ENCODE measurements at places on chromosomes 16 and 17.
A peak's percentile ranks its signal among the peaks of the same experiment; 100 is the strongest.

GRCh38 chr16:65576631-65577030 is 454.8 kb upstream of the CDH11 start:
- no peak for DNase-seq

GRCh38 chr16:61792194-61792909 is 243.9 kb downstream of the CDH8 start:
- no peak for DNase-seq

DNA sequence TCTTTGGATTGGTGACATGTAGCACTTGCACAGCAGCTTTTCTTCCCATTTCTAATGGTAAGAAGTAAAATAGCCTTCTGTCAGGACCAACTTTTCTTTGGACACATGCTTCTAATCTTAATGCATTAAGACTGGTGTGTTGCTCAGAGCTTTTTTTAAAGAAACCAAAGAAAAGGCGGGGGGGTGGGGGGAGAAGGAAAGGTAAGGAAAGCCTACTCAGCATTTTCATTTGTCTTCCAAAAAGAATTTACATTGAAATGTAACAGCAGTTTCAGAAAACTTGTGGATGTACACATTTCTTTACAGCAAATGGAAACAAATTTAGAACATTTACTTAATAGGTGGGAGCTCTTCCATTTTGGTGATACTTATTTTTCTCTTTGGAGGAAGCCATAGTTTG is 49.6 kb downstream of the NLK start:
- DNase-seq, result no peak

- no peak for DNase-seq
These were observed 31.6 kb upstream of the CDRT15 start for GRCh38 chr17:14268264-14268663.

DNA sequence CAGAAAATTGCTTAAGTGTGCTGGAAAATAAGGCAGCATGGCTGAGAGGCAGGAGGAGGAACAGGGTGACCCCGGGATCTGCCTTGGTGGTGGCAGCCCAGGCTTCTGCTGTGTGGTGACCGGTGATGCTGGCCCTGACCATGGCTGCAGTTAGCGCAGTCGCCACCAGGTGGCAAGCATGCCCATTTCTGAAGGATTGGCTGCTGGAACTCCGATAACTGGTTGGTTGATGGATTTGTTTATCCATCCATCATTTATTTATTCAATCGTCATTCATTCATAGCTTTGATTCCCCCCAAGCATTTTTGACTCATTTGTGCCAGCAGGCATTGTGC is 29.1 kb upstream of the ITGA3 start:
- DNase-seq, result peak; percentile 72

DNA sequence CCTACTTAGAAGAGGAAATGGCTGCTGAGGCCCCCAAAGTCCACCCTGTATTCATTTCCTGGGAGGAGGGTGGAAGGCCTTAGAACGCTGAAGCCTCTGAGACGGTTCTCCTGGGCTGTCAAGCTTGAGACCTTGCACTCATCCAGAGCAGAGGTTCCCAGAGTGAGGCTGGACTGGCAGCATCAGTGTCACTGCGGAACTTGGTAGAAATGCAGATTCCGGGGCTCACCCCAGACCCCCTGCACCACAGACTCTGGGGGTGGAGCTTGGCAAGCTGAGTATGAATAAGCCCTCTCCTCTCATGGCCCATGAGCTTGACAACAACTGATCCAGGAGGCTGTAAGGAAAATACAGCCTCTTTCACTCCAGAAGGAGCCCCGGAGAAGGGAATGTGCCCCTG is 218.3 kb downstream of the IRF8 start:
- no peak for DNase-seq
